AG04449 (cell line): ENCODE measurements at places on chromosomes 16 and 17.

- no peak for DNase-seq
These were observed 5.3 kb downstream of the DRC7 start for GRCh38 chr16:57699899-57700298.

DNA sequence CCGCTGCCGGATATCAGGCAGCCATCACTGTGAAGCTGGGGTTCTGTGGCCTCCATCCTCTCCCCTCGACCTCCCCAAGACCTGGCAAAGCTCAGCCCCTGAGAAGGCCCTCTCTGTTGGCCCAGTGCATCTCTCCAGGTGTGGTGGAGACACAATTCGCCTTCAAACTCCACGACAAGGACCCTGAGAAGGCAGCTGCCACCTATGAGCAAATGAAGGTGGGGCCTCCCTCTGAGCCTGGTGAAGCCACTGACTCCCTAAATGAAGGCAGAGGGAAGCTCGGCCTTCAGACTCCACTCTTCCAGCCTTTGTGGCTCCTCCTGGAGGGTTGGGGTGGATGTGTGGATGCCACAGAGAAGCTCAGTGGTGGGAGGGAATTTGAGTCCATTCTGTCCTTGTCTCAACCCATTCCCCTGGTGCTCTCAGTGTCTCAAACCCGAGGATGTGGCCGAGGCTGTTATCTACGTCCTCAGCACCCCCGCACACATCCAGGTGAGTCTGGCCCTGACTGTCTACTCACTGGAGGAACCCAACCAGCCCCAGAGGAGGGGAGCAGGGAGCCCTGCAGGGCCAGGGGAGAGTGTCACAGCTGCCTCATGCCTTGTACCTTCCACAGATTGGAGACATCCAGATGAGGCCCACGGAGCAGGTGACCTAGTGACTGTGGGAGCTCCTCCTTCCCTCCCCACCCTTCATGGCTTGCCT lies 1.7 kb upstream of the MRM1 start:
- no peak for DNase-seq

- no peak for DNase-seq
These were observed 155.2 kb downstream of the SHISA9 start for GRCh38 chr16:13056607-13057006.

GRCh38 chr17:35214192-35214591 lies 20.0 kb upstream of the SLC35G3 start:
- DNase-seq, result no peak

- DNase-seq, result no peak
These were observed 22.4 kb downstream of the ALDH3A2 start for GRCh38 chr17:19670908-19671307.

DNA sequence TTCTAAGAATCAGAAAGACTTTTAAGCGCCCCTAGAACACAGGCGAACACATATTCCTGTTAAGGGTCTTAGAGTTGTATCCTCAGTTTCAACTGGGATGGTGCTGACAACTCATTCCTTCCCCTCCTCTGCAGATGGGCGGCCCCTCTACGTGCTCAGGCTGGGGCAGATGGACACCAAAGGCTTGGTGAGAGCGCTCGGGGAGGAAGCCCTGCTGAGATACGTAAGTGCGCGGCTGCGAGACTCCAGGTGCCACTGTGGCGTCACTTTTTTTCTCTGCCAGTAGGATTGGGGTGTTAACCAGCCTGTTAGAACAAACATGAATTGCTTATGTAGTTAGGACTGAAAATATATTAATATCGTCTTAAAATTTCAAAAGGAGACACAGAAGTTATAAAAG lies 62.7 kb downstream of the SEC14L1 start:
- DNase-seq, result no peak

- no peak for DNase-seq
These were observed 13.4 kb upstream of the ADCY7 start for GRCh38 chr16:50252874-50253513.

DNA sequence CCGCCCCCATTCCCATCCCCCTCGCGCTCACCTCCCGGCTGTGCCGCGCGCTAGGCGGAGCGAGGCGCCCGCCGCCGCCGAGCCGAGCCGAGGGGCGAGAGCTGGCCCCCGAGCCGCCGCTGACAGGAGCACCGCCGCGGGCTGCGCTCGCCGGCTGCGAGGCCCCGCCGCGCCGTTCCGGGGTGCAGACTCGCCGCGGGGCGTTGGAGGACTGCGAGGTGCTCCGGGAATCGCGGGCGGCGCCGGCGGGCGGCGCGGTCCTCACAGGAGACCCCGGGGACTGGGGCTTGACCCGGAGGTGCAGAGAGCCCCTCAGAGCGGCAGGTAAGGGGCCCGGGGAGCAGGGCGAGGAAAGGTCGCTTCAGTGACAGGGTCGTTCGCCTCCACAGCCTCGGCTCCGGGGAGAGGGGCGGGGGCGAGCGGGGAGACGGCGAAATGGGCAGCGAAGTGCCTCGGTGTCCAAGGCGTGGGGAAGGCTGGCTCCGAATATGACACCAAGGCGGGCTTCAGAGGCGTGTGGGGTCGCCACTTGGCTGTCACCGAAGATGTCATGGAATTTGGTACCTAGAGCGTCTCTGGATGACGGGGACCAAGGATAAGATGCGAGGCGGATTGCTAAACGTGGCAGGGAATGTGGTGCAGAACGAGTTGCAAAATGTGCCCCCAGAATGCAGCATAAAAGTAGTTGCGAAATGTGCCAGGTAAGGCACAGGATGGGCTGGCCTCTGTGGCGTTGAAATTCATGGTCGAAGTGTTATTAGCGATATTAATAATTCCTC lies 580 bp downstream of the TANC2 start:
- DNase-seq, result no peak

DNA sequence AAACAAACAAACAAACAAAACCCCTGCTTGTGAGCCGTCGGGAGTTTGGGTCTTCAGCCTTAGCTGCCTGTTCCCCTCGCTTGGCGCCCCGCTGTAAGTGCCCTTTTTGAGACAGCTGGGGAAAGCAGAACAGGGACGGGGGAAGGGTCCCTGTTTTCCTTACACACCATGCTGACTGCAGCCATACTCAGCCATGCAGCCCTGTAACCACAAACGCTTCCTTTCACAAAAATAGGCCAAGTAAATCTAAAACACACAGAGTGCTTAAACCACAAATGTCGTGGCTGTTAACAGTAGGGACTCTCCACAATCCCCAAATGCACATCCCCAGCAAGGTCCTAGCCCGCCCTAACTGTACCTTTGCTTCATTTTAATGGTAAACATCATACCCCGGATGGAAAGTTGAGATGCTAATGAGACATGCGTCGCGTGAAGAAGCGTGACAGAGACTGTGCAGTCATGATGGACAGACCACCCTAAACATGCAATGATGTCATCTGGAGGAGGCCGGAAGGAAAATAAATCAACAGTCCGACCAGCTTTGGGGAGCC lies 129.9 kb downstream of the MGAT5B start:
- no peak for DNase-seq

DNA sequence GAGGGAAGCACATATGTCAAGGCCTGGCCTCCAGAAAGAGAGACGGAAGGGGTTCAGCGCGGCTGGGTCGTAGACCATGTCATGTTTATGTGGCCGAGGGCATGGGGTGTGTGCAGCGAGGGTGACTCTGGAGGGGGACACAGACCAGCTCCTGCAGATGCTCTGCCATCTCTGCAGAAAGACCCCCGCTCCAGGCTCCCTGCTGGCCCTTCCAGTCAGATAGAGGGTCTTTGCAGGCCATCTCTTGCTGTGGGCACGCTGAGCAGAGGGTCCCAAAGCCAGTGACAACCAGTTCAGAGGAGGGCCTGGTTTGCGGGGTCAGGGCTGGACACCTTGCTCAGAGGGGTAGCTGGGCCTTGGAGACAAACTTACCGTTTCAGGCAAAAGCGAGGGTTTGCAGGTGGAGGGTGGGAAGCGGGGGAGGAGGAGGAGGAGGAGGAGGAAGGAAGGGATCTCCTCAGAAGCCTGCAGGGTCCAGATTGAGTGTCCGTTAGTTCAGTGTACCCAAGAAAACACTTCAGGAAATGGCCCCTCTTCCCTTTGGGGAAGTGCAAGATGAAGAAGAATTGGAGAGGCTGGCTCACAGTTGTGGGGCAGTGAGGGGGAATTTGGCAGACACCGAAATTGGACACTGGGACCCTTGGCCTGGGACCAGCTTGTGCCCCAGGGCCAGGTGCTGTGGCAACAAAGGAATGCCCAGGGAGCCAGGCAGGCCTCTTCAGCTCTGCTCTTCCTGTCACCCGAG lies 102.8 kb downstream of the CMIP start:
- no peak for DNase-seq

DNA sequence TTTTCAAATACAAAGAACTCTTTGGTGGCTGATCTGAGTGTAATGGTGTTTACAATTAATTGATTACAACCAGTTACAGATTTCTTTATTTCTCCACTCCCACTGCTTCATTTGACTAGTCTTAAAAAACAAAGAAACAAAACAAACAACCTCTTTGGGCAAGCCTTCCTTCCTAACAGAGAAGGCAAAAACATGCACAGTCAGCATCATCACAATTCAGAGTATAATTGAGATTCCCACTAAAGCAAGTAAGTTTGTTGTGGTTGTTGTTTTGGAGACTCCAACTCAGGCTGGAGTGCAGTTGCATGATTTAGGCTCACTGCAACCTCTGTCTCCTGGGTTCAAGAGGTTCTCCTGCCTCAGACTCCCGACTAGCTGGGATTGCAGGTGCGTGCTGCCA lies 40.4 kb downstream of the GDPD1 start:
- DNase-seq, result no peak

DNA sequence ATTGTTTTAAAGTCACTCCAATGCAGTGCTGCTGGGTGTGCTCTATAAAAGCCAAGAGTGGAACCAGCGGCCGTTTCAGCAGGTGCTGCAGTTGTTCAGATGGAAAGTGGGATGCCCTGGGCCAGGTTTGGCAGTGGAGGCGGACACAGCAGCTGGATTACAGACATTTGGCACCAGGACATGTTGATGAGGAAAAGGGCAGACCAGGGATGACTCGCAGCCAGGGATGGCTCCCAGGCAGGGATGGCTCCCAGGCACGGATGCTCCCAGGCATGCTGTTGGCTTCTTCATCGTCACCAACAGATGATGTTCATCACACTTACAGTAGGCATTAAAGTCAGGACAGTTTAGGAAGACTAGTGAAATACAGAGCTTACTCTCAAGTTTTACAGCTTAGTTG lies 10.0 kb downstream of the GAN start:
- DNase-seq, result no peak

GRCh38 chr17:74921026-74921681 lies 1.9 kb downstream of the USH1G start:
- DNase-seq, result no peak

DNA sequence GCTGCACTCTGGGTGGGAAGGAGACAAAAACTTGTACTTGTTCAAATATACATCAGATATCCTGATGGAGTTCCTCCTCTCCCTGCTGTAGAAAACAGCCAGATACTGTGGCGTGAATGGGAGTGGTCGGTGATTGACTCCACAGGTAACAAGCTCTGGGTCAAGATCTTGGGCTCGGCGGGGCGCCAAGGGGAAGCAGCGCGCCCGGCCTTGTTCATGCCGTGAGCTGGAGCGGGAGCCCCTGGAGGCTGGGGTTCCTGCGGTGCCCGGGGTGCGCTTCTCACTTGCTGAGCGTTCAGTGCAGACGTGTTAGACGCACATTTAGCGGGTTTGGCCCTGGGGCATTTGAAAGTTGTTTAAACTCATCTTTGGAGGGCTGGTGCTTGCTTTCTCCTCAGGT lies 44.4 kb downstream of the BANP start:
- no peak for DNase-seq

DNA sequence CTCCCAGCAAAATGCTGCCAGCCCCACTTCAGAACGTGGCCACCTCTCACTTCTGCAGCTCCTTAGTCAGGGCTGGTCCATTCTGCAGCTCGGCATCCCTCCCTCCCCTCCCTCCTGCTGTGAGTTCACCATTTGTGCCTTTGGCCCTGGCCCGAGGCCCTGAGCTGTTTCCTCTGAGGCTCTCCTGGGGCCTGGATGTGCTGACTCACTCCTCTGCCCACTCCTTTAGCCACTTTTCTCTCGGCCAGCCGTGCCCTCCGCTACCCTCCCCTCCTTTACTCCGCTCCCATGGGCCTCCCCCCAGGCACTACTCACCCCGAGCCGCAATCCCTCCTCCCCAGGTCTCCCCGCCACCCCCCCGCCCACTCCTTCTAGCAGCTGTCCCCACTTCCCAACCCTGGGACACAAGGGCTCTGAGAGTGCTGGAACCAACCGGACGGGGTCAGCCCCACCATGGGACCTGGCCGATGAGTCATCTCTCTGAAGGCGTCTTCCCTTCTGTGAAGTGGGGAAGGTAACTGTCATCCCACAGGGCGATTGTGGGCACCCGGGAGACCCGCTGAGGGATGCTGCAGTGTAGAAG lies 11.5 kb downstream of the KCNG4 start:
- DNase-seq, result peak; percentile 36

- no peak for DNase-seq
These were observed 11.5 kb upstream of the TMEM106A start for GRCh38 chr17:43200127-43200526.

DNA sequence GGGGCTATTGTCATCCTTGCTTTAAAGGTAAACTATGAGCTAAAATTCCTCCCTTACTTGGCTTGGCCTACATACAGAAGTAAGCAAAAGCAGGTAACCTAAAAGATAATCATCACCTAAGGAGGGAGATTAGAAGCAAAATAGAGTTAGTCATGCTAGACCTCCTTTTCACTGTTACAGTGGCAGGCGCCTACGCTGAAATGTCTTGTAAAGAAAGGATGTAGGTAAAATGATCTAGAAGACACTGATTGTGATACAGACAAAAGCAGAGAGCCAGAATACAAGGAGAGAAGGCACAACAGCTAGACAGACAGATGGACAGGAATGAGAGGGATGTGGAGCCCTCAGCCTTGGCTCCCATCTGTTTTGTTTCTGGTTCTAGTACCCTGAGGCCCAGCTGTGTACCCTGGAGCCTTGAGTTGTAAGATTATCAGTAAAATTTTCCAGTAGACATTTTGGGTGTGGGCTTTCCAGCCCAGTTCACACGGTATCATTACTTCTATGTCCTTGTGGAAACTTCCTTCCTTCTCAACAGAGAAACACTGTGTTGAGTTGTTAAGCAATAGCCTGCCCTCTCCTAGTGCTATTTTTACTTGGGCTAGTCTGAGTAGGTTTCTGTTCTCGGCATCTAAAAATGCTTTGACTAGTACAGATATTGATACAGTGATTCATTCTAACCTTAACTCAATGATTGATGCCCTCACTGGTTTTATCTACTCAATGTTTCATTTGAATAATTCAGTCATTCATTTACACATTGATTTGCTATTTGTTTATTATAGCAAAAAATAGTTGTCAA lies 7.7 kb upstream of the C16orf78 start:
- DNase-seq, result no peak

GRCh38 chr16:23195366-23195978 lies 12.9 kb downstream of the SCNN1G start:
- no peak for DNase-seq

DNA sequence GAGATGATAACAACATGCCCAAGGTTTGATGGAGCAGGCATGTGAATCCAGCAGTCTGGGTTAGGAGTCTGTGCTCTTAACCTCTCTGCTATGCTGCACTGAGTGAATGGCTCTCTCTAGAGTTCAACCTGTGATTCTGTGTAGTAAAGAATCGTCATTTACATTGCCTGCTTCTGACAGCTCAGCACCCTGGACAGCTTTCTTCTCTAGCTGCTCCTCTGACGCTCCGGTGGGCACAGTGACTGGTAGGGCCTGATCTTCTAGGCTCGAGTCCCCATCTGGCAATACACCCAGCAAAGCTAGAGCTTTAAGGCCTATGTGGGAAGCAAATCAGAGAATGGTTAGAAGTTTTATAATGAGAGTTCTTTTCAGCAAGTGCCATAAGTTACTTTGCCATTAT lies 85.3 kb upstream of the ATP2A3 start:
- no peak for DNase-seq
